ENCODE measurements at places on chromosomes 6 and 20.

GRCh38 chr6:142693441-142693840 lies 251.5 kb downstream of the HIVEP2 start:
- DNase-seq: peak; percentile 67

DNA sequence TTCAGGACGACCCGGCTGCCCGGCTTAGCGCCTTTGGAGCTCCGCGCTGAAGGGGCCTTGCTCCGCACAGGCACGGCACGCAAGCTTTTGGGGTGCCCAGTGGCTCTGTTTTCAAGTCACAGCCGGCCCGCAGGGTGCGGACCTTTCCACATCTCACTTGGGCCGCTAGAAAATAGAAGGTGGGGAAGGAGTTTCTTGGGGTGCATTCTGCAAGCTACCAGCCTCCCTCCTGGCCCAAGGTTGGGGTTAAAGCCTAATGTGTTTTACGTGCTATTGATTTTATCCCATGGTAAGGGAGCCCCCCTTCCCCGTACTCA lies 561 bp downstream of the KAT14 start:
- DNase-seq: no peak

- no peak for DNase-seq
Observed at GRCh38 chr6:36964908-36965307, 10.4 kb downstream of the PI16 start.

GRCh38 chr6:161029195-161029809 lies 37.7 kb downstream of the MAP3K4 start:
- DNase-seq: peak; percentile 95

- no peak for DNase-seq
Observed at GRCh38 chr6:137171824-137172733, 1.4 kb downstream of the IL22RA2 start.

- no peak for DNase-seq
Observed at GRCh38 chr6:54981276-54981609, 134.7 kb downstream of the FAM83B start.

- no peak for DNase-seq
Observed at GRCh38 chr6:167879612-167880011, 52.9 kb downstream of the AFDN start.

GRCh38 chr6:170487707-170488329 lies 65.3 kb downstream of the PSMB1 start:
- DNase-seq: no peak

DNA sequence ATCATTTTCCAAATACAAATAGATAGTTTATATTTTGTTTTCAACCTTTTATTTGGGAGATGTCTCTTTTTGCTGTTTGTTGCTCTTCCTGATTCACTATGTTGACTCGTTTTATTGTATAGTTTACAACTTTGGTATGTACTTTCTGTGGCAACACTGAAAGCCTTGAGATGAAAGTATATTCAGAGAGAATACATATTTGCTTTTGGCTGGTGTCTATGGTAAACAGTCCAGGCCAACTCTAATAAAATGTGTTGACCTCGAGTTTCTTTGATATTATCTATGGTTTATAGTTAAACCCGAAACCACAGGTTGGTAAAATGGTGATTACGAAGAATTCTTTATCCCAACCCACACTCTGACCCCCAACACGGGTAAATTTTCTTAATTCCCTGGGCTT lies 919.6 kb upstream of the MAP3K7 start:
- no peak for DNase-seq

GRCh38 chr20:55500130-55500529 lies 505.2 kb downstream of the CBLN4 start:
- DNase-seq: no peak

DNA sequence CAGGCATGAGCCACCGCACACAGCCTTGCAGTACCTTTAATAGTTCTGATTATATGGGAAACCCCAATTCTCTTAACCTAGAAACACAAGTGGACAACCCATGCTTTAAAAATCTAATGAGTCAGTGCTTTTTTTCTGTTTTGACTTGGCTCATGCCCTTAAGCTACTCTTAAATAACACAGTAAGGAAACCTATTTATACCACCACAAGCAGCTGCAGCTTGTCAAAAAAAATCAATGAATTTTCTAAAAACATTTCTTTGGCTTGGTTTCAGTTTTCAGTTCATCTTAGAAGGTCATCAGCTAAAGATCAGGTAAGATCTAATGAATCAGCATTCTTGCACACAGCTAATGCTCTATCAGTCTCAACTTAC lies 124.1 kb upstream of the DST start:
- peak; percentile 76 for DNase-seq

GRCh38 chr6:46025573-46025972 lies 9.9 kb upstream of the CLIC5 start:
- no peak for DNase-seq

- DNase-seq: no peak
Observed at GRCh38 chr6:155770856-155771255, 315.2 kb upstream of the NOX3 start.

GRCh38 chr6:157879034-157879872 lies 56.2 kb downstream of the SNX9 start:
- DNase-seq: no peak

GRCh38 chr6:31723245-31723979 lies at the start of gene MPIG6B:
MPIG6B (plus strand) TSS chr6:31723373; CDS start chr6:31723384, 11 bp downstream.
- no peak for DNase-seq

DNA sequence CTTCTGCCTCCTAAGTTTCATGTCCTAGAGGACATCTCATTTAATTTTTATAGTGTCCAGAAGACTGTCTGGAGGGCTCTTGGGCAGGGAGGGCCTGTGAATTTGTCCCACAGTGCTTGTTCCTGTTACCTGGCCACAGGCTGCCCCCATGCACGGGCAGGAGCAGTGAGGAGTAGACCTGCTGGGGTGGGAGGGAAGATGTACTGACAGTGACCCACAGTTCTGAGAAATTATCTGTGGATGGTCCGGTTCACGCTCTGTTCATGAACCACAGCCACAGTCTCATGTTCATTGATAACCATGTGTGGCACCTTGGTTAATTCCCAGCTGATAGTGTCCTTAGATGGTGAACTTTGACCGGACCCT lies 18.8 kb upstream of the ZNF831 start:
- DNase-seq: no peak

- DNase-seq: peak; percentile 79
Observed at GRCh38 chr6:75934643-75935472, 137.6 kb downstream of the IMPG1 start.

DNA sequence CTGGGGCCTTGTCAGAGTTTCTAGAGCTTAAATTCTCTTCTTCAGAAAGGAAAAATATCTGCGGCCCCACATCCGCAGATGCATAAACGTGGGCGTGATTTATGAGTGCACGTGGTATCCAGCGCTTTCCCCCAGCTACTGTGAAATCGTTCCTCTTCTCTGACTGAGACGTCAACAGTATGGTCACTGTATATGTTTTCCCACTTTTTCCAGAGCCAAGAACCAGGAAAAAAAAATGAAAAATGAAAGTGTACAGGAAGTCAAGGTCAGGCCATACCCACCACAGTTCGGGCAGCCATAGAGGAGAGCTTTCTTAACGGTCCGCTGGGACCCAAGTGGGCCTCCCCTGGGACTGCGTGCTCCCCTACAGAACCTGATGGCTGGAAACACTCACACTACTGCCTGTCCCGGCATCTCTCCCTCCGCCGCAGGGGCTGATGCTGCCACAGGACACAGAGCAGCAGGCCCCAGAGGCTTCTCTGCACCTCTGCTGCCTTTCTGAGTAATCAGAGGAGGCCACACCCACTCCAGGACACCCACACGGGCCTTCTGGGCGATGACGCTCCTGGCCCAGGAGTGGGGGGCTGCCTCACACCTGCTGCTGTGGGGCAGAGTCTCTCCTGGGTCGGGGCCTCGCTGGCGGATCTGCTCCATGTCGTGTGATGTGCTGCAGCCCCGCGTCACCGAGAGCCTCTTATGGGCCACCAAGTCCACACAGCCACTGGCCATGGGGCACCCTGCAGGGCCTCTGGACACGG lies 16.4 kb upstream of the STX16 start:
- peak; percentile 81 for DNase-seq

DNA sequence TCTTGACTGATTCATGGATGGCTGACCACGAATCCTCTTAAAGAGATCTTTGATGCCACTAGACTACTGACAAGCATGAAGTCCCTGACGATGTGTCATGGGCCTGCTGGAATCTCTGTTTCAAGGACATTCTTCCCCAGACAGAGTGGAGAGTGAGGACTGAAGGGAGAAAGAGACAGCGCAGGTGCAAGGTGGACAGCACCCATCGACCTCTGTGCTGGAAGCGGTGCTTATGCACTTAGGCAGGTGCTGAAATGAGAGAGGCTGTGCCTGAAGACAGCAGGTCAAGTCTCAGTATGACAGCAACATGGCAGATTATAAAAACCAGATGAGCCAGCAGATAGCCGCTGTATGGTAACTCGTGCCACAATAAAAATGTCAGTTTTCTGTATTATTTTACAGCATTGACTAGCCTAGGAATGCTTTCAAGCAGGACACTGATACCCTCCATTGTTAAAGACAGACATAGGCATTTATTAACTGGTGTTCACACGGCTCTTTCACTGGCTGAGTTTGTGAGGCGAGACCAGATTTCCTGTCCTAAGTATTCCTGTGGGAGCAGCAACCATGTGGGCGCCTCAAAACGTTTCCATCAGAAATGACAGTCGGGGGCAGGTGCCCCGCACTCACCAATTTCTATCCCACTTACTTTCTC lies 47.5 kb downstream of the FOXC1 start:
- DNase-seq: no peak

GRCh38 chr6:44161997-44162338 lies 3.3 kb downstream of the CAPN11 start:
- peak; percentile 42 for DNase-seq

- no peak for DNase-seq
Observed at GRCh38 chr6:11373208-11373607, 140.7 kb upstream of the NEDD9 start.

GRCh38 chr6:81849248-81849647 lies 96.8 kb upstream of the TENT5A start:
- DNase-seq: no peak

DNA sequence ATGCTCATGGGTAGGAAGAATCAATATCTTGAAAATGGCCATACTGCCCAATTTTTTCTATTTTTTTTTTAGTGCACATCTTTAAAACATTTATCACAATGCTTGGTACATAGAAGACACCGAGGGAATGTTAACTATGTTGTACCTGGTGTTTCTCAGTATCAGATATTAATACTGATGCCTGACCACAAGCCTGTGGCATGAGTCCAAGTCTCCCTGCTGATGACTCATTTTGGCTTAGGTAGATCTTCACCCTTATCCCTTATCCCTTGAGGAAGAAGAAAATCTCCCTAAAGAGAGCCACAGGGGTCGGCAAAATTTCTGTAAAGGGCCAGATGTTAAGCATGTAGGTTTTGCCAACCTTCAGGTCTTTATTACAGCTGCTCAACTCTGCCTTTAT lies 14.5 kb downstream of the CD109 start:
- DNase-seq: peak; percentile 84

DNA sequence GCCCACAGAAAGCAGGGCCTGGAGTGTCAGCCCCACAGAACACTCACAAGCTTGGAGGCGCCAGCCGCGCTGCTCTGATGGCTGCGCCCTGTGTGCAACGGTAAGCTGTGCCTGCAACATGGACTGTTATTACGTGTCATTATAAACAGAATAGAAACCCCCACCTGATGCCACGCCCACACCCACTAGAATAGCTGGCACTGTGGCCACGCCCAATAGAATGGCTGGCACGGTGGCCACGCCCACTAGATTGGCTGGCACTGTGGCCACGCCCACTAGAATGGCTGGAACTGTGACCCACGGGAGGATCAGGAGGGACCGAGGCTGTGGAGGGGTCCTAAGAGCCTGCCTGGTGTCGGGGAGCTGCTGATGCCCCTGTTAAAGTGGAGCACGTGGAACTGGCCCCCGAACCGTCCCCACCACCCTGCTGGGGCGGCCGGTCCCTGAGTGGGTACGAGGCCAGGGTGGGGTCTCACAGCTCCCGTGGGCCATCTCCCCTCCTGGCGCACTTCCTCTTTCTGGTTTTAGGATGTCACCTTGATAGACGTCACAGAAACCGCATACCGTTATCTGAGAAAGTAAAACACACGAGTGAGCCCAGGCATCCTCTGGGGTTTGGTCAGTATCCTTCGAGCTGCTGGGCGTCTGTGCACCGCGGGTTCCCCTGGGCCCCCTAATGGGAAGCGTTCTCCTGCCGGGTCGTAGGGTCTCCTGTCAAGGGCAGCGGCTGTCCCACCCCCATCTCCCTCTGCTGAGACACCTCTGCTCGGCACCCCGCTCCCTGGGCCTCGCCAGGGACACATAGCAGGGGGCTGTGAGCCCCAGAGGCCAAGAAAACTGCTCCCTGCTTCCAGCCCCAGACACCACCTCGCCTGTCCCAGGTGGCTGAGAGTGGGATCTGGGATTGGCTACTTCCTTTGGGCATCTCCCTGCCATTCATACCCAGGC lies 25.4 kb downstream of the SLC17A9 start:
- DNase-seq: no peak

DNA sequence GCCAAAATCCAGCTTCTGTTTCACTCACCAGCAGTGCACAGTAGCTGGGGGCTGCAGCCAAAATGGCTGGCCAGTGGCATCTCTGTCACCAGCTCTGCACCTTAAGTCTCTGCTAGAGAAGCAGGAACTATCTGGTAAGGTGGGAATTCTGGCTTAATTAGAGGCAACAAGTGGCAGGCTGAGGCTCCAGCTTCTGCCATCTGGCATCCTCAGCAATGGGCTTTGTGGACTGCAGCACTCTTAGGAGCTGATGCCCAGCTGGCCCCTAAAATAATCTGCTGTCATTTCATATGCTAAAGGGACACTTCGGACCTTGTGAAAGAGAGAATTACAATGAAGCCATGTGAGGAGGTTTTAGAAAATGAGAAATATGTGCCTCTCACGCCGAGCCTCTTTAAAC lies 4.6 kb upstream of the CLDN20 start:
- no peak for DNase-seq

GRCh38 chr6:56845032-56845431 lies 109.9 kb upstream of the BEND6 start:
- DNase-seq: no peak

DNA sequence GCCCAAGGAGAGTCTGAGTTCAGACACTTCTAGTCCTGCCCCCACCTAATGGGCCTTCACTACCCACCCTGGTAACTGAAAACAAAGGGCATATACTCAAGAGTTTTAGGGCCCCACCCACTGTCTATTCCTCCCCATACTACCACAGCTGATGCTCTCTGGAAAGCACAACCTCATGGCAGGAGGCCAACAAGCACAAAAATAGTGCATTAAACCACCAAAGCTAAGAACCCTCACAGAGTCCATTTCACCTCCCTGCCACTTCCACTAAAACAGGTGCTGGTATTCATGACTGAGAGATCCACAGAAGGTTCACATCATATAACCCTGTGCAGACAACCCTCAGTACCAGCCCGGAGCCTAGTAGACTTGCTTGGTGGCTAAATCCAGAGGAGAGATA lies 132.1 kb upstream of the ADGRB3 start:
- DNase-seq: no peak

DNA sequence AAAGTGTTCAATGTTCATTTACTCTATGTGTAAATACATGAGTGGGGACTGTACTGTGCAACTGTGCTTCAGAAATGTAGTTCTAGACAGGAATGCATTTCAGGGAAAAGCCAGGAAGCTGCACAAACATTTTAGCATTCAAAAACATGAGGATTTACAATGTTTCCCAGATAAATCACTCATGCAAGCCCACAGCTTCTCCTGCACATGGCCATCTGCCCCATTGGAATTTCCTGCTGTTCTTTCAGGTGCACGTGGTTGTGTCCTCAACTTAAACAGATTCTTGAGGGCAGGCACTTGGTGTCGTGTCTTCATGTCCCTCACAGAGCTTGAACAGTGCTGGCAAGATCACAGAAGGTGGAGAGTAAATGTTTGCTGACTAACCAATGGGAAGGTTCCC lies 101.5 kb downstream of the UNC5CL start:
- peak; percentile 70 for DNase-seq

Measured in fibroblast of skin of right biceps (primary cell).